Cerebellar nuclear complex (tissue), 1 donor: ENCODE measurements at places on chromosomes 2 and 18.

GRCh38 chr2:72378753-72379348, 231.2 kb upstream of the CYP26B1 start:
- no peak for DNase-seq

- DNase-seq: no peak
Observed at GRCh38 chr2:17648581-17648980, 105.0 kb downstream of the SMC6 start.

DNA sequence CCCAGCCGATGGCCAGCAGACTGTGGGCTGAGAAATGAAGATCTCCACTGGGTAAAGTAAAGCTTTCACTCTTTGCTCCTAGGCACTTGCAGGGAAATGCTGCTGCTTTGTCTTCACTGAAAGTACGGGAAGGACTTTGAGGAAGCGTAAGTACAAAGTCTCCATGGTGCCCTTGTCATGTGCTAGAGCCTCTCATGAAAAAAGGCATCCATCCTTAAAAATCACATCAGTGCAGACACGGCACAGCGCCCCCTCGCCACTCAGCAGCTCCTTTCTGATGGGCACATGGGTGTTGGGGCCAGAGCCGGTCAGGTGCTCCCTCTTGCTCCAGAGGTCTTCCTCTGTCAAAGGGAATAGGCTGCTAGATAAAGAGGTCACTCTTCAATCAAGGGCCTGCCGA, 109.0 kb upstream of the STPG4 start:
- DNase-seq: no peak

- no peak for DNase-seq
Observed at GRCh38 chr18:45004546-45005080, 323.9 kb downstream of the SETBP1 start.

- no peak for DNase-seq
Observed at GRCh38 chr2:142876423-142876822, 1.0 kb upstream of the KYNU start.

DNA sequence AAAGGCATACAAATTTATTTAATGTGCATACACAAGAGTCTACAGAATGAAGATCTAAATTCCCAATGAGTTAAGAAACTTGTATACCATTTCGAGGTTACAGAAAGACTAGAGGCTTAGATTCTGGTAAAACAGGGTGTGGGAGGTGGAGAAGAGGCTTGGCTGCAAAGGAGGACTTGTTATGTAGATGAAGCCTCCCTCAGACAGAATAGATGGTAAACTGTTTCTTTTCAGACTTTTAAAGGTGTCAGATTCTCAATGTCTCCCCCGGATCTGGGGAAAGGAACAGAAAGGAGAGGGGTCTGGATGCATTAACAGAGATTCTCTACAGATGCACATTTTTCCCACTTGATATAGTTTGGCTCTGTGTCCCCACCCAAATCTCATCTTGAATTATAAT, 126.0 kb downstream of the ST6GAL2 start:
- no peak for DNase-seq

- DNase-seq: no peak
Observed at GRCh38 chr2:189092936-189093335, 86.6 kb downstream of the COL5A2 start.

GRCh38 chr2:72276356-72276755, 128.7 kb upstream of the CYP26B1 start:
- DNase-seq: no peak

- DNase-seq: no peak
Observed at GRCh38 chr2:41948397-41948763, 99.4 kb upstream of the PKDCC start.

DNA sequence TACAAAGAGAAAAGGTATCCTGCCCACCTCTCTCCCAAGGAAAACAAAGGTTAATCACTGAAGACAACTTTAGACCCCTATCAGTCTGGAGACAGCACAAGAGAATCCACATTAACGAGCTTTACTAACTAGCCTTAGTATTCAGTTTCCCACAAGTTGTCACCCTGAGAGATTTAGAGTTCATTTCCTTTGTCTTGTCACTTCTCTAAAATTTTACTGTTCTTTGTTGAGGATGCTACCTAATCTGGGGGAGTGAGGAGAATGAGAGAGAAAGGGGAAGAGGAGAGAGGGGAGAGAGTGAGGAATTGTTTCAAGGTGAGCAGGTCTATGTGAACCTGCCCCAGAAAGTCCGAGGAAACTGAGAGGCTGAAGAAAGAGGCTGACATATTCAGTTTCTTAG, 28.4 kb downstream of the C2orf76 start:
- DNase-seq: no peak

DNA sequence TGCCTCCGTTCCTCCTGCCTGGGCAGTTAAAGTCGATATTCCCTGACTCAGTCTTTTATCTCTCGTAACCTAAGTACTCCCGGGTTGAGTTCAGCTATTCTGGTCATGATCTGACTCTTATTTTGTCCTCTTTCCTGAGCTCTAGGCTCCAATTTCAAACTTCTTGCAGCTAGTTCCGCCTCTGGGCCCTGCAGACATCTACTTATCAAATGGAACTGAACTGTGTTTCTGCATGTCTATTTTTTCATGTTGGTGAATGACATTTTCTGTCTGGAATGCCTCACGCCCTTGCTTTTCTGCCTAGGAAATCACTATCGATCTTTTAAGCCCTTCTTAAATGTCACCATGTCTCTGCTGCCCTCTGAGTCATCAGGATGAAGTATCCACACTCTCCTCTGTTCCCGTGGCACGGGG, 101.5 kb downstream of the VAPA start:
- DNase-seq: no peak

DNA sequence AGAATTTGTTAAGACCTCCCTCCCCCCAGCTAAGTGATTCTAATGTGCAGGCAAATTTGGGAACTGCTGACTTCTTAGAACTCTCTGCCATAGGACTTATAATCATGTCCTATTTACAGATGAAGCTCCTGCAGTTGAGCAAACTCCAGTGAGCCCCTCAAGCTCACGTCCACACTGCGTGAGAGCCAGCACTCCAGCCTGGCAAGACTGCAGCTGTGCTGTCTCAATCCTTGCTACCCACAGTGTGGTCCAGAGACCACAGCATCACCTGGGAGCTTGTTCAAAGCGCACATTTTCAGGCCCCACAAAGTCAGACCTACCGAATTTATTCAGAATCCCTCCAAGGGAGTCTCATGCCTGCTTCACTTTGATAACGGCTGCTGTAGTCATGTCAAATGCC, 243.2 kb upstream of the RAB12 start:
- no peak for DNase-seq

GRCh38 chr18:9482790-9483189, 7.5 kb downstream of the RALBP1 start:
- DNase-seq: no peak

GRCh38 chr2:66497431-66498288, 62.7 kb downstream of the MEIS1 start:
- DNase-seq: no peak

GRCh38 chr18:3599195-3599594, 149.2 kb downstream of the TGIF1 start:
- no peak for DNase-seq

DNA sequence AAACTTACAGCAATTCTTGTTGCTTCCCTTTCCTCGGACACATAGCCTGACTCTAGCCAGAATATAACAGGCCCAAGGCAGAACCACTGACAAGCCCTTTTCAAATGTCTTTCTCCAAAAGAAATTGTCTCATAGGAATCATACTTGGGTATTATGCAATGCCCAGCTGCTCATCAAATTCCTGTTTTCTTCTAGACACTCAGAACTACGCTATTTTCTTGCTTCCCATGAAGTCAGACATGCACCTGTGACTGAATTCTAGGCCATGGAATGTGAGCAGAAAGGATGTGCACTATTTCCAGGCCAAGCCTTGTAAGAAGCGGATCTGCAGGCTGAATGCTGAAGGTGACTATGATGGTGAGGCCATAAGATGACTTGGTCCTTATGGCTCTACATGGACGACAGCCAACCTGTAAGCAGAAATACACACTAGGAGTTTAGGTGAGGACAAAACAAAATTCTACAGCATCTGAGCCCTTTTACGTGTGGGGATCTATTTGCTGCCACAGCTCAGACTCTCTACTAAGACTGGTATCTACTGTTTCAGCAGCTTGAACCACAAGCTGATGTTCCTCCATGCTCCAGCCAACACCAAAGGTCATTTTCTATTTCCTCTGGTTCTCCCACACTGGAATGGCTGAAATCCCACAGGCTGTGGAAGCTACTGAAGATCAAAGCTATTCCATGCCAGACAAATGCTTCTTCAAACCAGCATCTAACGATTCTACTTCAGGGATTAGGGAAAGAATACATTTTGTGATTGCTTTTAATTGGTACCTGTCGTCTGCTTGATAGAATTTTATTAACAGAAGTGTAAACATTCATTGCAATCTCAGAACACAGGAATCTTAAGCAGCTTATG, 378.7 kb downstream of the RBM43 start:
- no peak for DNase-seq

DNA sequence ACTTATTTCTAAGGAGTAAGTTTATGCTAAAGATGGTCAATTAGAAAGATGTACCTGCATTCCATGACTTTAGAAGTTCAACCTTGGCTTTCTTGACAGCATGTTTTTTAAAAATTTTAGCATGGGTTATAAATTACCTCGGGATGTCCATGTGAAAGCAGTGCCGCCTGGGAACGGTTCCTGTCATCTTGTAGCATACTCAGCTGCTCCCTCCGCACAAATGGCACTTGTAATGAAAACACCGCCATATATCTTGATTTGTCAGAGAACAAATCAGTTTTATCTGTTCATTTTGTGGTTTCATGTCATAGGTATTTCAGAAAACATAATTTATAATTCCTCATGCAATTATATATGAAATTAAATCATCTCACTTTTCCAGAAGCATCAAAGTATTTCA, 38.3 kb downstream of the SATB2 start:
- DNase-seq: no peak

- DNase-seq: no peak
Observed at GRCh38 chr2:165645930-165646831, 147.9 kb downstream of the GALNT3 start.

- no peak for DNase-seq
Observed at GRCh38 chr2:197934261-197934933, 130.0 kb downstream of the PLCL1 start.

DNA sequence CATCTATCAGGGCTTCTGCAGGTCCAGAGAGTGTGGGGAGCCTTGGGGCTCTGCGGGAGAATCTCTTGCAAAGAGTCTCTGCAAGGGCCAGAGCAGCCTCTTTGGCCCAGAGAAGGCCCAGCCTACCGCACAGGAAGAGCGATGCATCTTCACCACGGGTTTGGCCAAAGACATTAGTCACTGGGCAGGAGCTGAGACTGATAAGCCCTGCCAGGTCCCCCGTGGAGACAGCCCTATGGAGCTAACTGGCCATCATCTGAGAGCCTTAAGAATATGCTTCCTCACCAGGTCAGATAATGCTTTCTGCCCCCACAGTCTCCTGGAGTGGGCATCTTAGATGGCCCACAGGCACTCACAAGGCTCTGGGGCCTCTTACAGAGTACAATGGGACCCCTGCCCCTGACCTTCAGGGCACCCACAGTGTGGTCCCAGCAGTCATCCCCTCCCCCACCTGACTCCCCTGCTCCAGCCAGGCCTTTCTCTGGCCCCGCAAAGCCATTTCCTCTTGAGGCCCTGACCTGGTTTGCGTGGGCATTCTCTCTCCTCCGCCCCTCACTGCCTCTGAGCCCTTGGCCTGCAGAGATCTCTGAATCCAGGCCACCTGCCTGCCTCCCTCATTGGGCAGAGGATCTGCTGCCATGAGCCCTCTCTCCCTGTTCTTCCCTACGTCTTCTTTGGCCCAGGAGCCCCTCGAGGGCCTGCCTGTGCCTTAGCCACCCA, 31.9 kb upstream of the MAPRE3 start:
- no peak for DNase-seq

GRCh38 chr2:235607546-235608199, 113.8 kb downstream of the AGAP1 start:
- no peak for DNase-seq

- DNase-seq: no peak
Observed at GRCh38 chr2:58106896-58107295, 60.3 kb downstream of the VRK2 start.

- no peak for DNase-seq
Observed at GRCh38 chr18:6504605-6505497, 90.1 kb upstream of the L3MBTL4 start.

DNA sequence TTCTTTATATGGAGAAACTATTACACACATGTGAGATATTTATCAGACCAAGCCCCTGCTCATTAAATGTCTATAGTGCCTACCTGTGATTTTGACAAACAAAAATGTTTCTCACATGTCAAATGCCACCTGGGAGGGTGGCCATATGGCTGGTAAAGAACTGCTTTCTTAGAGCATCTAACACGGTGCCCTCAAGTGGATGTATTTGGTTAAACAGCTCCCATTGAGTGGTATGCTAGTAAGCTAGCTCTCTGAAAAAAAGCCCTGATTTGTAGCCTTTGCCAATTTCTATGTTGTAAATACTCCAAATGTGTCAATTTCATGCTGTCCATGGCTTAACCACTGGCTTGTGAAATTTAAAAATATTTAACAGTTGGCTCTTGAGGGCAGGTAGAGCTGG, 94.6 kb downstream of the PMAIP1 start:
- DNase-seq: no peak

GRCh38 chr2:71800851-71801250, 346.8 kb downstream of the CYP26B1 start:
- no peak for DNase-seq

GRCh38 chr2:111702119-111702803, 181.7 kb downstream of the ANAPC1 start:
- no peak for DNase-seq

- DNase-seq: no peak
Observed at GRCh38 chr2:142940606-142941223, 63.3 kb downstream of the KYNU start.

- no peak for DNase-seq
Observed at GRCh38 chr2:128344101-128344500, 25.4 kb upstream of the HS6ST1 start.

DNA sequence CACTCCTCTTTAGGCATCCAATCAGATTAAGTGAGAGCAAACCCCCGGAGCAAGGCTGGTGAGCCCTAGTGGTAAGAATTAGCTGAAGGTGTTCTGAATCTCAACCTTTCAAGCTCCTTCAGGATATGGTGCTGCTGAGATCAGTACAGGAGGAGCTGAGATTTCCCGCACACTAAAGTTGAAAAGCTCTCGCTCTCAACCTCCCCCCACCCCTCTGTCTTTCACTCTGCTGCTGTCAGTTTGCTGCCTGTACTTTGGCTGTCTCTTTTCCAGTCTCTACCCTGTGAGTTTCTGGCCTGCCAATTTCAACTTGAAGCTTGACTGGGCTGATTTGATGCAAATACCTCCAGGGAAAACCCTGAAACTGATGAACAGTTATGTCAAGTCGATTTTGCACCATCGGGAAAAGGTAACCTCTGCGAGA, 15.7 kb downstream of the ZEB2 start:
- DNase-seq: no peak

DNA sequence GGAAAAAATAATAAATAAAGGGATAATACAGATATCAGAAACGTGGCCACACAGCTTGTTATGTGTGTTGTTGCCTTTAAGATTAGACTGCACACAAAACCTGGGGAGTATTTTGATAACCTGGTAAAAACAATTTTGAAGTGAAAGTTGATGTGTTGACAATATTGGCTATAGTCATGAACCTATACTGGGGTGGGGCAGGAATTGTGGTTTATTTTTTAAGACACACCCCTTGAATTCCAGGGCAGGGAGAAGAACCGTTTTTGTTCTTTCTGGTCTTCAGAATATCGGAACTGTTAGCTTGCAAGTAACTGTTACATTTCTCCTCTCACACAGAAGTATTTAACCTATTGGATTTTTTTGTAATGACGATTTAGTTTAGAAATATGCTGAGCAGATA, 80.4 kb downstream of the LIMS1 start:
- DNase-seq: no peak
